ENCODE measurements at places on chromosomes 3 and 15.

DNA sequence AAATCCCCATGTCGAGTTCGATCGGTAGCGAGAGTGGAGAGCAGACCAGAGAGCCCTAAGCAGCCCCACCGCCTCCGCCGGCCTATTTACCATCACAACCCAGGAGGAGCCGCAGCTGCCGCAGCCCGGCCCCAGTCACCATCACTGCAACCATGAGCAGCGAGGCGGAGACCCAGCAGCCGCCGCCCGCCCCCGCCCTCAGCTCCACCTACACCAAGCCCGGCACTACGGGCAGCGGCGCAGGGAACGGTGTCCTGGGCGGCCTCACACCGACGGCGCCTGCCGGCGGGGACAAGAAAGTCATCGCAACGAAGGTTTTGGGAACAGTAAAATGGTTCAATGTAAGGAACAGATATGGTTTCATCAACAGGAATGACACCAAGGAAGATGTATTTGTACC lies 89.5 kb upstream of the TPM1 start:
- no peak for DNase-seq

DNA sequence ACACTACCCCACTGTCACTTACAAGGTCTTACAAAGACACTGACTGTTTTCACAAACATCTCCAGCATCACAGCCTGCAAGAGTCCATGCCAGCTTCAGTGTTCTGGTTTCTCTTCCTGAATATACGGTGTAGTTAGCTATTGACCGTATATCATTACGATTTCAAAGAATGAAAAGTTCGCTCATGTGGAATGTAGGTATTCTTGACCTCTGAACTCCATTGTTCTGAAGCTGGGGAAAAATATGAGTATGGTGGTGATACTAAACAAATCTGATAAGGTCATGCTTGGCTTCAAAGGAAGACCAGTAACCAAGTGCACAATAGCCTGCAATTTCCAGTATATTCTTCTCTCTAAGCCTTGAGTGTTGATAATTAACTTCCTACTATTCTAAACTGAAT lies 315.7 kb upstream of the WNT5A start:
- no peak for DNase-seq

DNA sequence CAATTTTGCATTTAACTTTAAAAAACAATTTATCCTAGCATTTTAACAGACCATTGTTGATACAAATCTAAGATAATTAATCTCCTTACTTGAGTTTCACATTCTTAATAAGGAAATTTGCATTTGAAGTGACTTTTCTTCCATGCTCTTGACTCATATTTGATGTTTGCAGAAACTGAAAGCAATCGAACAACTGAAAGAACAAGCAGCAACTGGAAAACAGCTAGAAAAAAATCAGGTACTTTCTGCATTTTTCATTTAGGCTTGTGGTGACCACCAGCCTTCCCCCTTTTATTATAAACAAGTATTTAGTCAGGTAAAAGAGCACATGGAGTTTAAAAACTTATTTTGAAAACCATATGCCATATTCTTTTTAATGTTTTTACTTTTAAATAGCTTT lies 20.1 kb upstream of the SELENOT start:
- DNase-seq = no peak

- no peak for DNase-seq
Measured at GRCh38 chr15:56919609-56920366, 1.3 kb downstream of the TCF12 start.

- DNase-seq = no peak
Measured at GRCh38 chr3:94004301-94004910, 24.0 kb downstream of the STX19 start.

DNA sequence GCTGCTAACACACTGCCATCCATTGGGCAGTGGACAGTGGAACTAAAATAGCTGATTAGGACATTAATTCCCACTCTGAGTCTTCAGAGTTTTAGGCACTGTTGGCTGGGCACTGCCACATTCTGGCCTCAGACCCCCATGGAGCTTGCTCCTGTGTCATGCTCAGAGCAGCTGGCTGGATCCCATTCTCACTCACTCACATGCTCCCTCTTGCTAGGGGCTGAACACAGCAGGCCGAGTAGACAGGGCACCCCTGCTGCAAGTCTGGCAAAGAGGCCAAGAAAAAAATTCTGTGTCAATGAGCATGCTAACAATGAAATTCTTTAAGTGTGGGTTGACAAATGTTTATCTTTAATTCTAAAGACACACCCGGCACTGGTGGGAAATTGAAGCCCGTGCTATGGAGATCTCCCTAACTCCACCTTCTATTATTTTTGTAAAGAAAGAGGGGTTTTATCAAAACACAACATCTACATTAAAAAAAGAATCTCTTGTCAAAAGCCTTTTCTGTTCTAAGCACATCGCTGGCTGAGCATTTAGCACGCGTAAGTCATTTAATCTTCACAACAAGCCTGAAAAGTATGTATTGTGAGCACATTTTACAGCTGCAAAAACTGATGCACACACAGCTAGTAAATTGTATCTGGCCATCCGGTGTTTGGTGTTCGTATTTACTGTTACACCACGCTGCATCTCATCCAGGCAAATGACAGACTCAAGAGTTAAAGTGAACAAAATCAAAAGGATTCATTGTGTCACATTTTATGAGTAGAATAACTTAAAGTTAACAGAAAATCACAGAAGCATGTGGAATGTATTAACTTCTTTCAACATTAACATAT lies 362.1 kb downstream of the PLOD2 start:
- DNase-seq = no peak

- DNase-seq = no peak
Measured at GRCh38 chr15:71505962-71506361, 304.4 kb upstream of the NR2E3 start.

GRCh38 chr3:49570028-49570654 lies 15.9 kb downstream of the BSN start:
- no peak for DNase-seq

DNA sequence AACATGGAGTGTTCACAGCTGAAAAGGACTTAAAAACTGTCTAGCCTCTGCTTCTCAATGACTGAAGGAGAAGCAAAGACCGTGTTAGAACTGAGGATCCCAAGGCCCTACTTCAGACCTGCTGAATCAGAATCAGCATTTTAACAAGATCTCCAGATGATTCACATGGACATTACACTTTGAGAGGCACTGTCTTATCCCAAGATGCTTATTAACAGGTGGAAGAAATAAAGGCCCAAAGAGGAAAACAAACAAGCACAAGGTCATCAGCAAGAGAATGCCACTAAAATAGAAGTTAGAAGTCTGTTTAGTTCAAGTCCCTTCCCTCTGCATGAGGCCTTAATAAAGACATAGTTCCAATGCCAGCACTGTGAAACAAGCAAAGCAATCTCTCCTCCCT lies 191.4 kb upstream of the BCL6 start:
- no peak for DNase-seq

DNA sequence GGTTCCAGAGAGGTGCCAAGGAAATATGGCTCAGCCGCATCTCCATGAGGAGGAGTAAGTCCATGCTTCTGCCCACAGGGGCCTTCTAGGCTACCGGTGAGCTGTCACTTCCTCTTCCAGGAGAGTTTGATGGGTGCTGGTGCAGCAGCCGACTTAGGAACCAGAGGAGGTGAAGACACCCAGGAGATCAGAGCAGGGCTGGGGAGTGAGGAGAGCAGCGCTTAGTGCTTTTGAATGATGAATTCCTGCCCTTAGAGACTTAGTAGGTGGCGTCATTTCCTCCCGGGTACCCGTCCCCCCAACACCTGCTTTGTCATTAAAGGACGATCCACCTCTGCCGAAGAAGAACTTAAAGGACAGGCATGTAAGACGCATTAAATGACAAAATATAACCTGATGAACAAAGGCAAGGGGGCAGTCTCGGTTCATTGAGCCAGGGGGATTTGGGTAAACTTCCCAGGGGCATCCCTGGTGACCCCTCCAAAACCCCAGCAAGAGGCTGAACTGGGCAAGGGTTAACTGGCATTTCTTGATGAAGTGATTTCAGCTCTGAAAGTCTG lies 67.6 kb downstream of the HES1 start:
- no peak for DNase-seq

DNA sequence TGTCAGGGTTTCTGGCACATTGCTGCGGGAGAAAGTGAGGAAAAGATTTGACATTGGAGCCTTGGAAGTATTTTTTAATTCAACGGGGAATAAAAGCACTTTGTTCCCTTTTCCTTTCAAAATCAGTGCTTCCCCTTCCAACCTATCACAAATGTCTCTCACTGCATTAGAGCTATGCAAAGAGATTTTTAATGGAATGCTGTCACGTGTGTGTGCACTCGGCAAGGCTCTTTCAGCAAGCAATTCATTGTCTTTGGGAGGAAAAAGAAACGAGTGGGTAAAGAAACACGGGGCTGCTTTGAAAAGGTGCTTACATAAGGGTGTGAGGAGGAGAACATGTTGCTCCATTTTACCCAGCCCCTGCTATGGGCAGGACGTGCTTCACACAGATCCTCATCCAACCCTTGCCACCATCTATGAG lies 490.4 kb upstream of the PROK2 start:
- DNase-seq = no peak

DNA sequence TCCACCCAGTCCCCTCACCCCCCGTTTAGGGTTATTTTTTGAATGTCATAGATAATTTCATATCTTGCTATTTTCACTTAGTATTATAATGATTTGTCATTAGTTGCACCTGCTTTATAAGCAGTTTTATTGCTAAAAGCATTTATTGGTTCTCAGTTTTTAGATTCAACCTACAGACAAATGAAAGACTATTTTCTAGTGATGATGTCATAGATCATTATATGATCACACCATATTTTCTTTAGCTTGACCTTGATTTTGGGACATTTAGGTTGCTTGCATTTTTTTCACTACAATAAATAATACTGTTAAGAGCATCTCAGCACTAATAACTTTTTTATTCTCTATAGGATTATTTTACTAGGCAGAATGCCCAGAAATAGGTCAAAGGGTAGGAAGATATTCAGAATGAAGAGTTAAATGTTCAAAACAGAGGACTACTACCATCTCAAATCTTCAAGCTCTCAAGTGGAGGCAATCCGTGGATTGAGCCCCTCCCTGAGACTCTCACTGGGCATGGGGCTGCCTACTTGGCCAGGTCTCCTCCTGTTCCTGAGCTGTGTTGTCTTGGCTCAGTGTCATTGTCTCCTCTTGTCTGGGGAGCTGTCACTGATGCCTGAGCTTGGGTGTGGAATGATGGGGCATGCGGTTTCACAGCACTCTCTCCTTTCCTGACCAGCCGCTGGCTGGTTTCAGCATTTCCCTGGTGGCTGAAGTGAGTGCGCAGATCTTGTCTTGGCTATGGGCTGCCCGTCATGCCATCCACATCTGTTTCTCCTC lies 28.4 kb downstream of the CHCHD6 start:
- DNase-seq = no peak

GRCh38 chr15:65303687-65304380 lies 643 bp upstream of the RNU5B-1 start:
- DNase-seq = peak; percentile 46

- no peak for DNase-seq
Measured at GRCh38 chr15:52462806-52463360, 65.8 kb downstream of the MYO5A start.

GRCh38 chr15:96343113-96344059 lies 12.9 kb downstream of the NR2F2 start:
- DNase-seq = no peak

DNA sequence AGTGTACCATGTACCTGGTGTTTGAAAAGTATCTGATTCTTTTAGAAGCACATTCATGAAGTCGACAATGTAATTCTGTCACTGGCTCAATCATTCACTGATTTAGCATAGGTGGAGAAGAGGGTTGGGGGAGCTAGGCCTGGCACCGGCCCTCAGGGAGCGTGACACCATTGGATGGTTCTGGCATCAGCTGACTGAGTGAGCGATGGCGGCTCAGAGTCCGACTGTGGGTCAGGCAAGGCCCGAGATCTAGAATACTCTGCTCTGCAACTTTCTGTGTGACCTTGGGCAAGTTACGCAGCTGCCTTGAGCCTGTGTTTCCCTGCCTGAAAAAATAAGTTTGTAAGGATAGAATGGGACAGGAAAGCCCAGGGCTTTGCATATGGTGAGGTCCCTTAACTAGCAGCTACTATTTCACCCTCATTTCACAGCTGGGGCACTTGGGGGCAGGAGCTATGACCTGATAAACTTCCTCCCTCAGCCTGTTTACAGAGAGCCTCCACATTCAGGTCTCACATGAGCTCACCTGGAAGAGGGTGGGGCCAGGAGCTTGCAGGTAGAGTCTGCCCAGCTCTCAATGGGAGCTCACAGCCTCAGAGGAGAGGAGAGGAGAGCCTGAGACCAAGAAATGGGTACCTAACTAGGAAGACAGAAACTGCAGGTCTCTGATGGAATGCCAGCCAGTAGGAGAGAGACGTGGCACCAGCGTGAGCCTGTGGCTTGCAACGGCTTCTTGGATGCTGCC lies 153.7 kb upstream of the TLE3 start:
- DNase-seq = no peak

DNA sequence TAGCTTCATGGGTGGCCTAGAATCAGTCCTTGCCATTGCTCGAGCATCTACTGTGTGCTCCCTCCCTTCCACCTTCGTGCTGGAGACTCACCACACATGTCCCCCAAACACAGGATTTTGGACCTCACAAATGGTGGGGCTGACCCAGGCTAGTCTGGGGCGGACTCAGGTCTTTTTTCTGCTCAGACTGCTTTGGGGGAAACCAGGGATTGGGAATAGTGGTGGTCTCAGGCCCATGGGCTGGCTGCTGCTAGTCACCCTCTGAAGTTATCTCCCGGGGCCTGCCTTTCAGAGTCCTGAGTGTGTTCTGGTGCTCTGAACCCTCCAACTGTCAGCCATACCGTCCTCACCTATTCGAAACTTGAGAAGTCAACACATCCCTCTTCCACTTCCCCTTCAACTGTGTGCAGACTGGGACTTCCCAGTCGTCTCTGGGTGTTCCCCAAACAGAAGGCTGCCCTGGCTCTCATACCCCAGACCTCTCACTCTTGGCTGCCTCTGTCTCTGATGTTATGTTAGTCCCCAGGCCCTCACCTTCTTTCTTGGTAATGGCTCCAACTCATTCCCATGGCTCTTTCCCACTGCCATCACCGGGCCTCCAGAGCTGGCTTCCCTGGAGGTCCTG lies 46.0 kb downstream of the PPCDC start:
- no peak for DNase-seq

GRCh38 chr3:7112523-7113056 lies 251.7 kb downstream of the GRM7 start:
- no peak for DNase-seq

DNA sequence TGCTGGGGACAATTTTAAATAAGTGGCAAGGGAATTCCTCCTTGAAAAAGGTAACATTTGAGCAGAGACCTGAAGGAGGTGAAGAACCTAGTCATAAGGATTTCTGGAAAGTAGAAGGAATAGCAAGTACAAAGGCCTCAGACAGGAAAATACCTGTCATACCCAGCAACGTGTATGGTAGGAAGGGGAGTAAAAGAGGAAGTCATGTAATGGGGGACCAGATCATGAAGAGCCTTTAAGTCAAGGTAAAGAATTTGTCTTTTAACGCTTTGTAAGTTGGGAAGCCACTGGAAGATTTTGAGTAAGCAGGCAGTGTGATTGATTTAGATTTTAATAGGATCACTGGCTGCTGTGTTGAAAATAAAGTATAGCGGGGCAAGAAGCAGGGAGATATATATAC lies 43.4 kb upstream of the FAH start:
- no peak for DNase-seq

GRCh38 chr15:63073497-63074172 lies 31.1 kb downstream of the TPM1 start:
- DNase-seq = no peak
